ENCODE measurements at places on chromosomes 4 and X.

DNA sequence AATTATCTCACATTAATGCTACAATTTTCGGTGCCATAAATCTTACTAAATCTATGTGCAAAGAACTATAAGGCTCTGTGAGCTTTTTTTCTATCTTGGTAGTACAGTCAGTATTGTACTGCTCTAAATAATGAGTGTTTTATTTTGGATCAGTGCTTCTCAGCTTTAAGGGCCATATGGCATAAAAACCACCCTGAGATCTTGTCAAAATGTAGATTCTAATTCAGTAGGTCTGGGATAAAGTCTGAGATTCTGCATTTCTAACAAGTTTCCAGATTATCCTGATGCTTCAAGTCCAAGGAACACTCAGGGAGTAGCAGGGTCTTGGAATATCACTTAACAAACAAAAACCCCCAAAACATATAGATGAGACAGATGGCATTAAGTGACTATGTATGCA is 486.5 kb downstream of the GRXCR1 start:
- DNase-seq, result no peak

DNA sequence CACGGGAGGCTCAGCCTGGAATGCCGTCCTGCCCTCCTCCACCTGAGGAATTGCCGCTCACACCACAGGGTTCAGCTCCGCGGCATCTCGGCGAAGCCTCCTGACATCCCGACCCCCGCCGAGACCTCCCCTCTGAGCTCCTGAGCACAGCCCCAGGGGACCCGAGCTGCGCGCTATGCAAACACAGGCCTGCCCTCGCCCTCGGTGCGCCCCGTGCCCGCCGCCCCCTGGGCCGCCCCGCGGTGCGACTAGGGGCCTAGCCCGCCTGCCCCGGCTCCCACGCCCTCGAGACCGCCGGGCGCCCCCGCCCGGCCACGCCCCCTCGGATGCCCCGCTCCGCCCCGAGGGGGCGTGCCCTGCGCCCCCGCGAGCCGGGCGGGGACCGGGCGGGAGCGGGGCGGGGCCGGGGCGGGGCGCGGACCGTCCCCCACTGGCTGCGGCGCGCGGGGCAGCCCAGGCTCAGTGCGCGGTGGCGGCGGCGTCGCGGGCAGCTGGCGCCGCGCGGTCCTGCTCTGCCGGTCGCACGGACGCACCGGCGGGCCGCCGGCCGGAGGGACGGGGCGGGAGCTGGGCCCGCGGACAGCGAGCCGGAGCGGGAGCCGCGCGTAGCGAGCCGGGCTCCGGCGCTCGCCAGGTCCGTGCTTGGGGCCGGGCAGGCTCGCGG is at the start of gene FGFR3:
Gene FGFR3 (plus strand): TSS at position 462 of the 664 bp plus-strand sequence. CDS start 642 bp downstream, outside the sequence.
- DNase-seq, result peak; percentile 74

DNA sequence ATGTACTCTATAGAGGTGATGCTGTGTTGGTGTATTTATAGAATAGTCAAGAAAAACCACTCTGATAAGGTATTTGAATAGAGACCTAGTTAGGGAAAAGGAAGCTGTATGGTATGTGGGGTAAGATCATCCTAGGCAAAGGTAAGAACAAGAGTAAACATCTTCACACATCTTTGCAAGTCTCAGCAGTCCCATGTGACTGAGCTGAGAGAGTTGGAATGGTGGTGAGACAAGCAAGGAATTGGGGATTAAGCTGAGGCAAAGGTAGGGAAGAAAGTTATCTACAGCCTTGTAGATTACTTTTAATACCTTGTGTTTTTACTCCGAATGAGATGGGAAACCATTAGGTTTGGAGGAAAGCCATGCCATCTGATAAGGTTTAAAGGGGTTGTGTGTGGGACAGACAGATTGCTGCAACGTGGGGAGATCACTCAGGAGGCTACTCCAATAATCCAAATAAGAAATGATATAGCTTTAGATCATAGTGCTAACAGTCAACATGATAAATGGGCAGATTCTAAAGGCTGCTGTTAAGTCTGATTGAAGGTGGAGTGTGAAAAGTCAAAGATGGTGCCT is 31.7 kb upstream of the MANBA start:
- no peak for DNase-seq

GRCh38 chr4:108431986-108432385 is 188.4 kb upstream of the RPL34 start:
- DNase-seq, result no peak

- no peak for DNase-seq
Measured at GRCh38 chrX:94511564-94511963, 837.6 kb downstream of the FAM133A start.

GRCh38 chr4:53183754-53184153 is 182.1 kb downstream of the SCFD2 start:
- no peak for DNase-seq

GRCh38 chr4:147122685-147123084 is 177.0 kb upstream of the TTC29 start:
- no peak for DNase-seq

- no peak for DNase-seq
Measured at GRCh38 chr4:152172146-152172545, 363.7 kb downstream of the FBXW7 start.

Measured in H54 (cell line).